ENCODE measurements at places on chromosomes 16 and 17. TPM values are rescaled to one million over a fixed set of nuclear protein-coding genes. Genes with fewer than 3 reads are reported as not detected.

DNA sequence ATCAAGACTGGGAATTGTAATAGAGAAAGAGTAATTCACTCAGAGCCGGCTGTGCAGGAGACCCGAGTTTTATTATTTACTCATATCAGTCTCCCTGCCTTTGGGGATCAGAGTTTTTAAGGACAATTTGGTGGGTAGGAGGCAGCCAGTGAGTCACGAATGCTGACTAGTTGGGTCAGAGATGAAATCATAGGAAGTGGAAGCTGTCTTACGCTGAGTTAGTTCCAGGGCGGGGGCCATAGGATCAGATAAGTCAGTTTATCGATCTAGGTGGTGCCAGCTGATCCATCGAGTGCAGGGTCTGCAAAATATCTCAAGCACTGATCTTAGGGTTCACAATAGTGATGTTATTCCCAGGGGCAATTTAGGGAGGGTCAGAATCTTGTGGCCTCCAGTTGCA is 20.2 kb upstream of the GUCY2D start:
- DNase-seq = no peak

Gene ADAD2
- 0.78 TPM for total RNA-seq

- no peak for DNase-seq
Measured at GRCh38 chr17:76501827-76502307, 644 bp upstream of the RHBDF2 start.

GRCh38 chr17:67372751-67373150 is 4.3 kb upstream of the PITPNC1 start:
- no peak for DNase-seq

Gene RSPRY1
- total RNA-seq = 49.8 TPM

Gene FOXF1
- not detected for total RNA-seq

- DNase-seq = peak; percentile 28
Measured at GRCh38 chr17:62648251-62648955, 20.9 kb downstream of the MRC2 start.

DNA sequence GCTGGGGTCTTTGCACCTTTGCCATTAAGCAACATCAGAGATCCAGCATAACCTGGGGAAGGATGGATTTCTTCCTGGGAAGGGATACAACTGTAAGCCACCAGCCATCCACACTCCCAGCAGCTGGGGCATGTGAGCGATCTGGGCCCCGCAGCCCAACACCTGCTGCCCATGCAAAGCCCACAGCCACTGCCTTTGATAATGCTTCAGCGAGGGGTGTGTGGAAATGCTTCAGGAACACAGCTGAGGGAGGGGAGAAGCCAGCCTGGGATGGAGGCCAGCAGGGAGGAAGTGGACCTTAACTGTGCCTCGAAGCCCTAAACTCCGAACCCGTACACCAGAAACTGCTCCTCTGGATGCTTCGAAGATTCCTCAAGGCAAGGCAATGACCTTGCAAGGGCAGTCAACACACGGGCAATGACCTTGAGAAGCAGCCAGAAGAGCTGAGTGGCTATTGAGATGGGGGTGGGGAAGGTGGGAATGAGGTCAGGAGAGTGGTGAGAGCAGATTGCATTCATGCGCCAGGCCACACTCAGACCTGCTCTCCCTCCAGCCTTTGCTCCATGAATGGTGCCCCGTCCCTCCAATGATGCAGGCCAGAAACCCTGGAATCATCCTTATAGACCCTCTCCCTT is 49.1 kb downstream of the KATNIP start:
- DNase-seq = peak; percentile 2

- DNase-seq = no peak
Measured at GRCh38 chr16:84298376-84298899, 3.8 kb downstream of the WFDC1 start.

- peak; percentile 94 for DNase-seq
Measured at GRCh38 chr17:40035162-40035559, 19.0 kb downstream of the MED24 start.

DNA sequence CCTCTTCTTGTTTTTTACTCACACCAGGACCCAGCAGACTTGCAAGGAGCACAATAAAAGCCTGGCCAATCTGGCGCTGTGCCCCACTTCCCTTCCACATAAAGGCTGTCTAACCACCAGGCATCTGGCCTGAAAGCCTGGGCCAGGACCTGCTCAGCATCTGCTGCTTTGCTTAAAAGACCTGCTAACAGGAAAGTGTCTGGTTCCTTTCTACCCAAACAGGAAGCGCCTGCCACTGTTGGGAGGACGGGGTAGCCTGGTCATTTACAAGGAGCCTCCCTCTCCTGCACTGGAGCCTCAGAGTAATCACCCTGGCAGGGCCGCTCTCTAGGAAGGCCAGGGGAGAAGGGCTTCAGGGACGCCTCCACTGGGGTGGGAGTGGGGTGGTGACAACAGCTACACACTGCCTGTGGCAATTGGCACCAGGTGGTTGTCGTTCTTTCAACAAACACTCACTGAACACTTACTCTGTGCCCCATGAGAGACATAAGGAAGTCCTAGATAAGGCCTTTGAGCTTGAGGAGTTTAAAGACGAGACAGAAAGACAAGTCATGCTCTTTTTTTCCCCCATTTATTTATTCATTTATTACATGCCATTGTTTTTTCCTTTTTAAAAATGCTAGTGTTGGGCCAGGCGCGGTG is 6.3 kb upstream of the MMP28 start:
- DNase-seq = no peak

GRCh38 chr16:56193951-56194726 is 2.9 kb downstream of the GNAO1 start:
- peak; percentile 93 for DNase-seq

Gene TMC7
- 1.6 TPM for total RNA-seq

GRCh38 chr17:18848501-18848900 is 9.4 kb upstream of the PRPSAP2 start:
- DNase-seq = no peak

DNA sequence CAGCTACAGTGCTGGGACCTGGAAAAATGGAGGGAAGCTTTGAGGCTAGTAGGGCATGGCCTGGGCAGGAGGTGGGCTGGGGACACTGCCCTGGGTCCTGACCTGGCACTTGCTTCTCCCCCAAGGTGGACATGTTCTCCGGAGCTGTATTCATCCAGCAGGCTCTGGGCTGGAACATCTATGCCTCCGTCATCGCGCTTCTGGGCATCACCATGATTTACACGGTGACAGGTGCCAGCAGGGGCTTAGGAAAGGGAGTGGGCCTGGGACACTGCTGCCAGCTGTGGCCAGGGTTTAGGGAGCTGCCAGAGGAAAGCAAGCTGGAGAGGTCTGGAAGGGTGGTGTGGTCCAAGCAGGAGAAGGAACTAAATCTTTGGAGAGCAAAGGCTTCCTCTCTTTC is 3.1 kb downstream of the SLC5A2 start:
- DNase-seq = no peak

DNA sequence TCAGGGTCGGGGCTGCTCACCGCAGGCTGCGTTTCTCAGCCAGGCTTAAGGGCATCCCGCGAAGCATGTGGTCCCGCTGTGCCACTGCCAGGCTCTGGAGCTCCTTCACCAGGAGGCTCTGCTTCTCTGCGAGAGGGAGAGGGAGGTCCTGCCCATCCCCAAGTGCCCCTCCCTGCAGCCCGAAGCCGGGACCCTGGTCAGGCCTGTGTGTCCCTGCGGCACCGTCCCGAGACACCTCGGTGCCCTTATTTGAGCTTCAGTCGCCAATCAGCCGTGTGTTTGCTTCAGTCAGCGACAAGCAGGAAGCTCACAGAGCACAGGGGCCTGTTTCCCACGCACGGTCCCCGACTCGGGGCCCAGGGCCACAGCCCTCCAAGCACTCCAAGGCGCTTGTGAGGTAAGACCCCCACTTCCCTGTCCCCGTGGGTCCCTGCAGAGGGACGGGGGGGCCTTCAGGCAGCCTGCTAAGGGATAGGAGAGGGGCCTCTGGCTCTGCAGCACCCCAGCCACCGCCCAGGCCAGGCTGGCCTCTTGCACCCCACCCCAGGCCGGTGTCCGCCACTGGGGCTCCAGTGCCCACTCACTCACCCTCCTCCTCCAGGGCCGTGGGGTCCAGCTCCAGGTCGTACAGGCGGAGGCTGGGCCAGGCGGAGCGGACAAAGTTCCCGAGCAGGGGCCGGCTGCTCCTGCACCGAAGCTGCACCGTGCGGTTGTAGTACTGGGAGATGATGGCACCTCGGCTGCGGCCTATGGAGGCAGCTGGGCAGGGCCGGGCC is 3.2 kb downstream of the TMC6 start:
- no peak for DNase-seq

Gene AGRP
- 1.1 TPM for total RNA-seq

GRCh38 chr16:85658504-85659326 is 30.0 kb downstream of the GINS2 start:
- DNase-seq = peak; percentile 44

Gene CFAP20
- total RNA-seq = 56.9 TPM

DNA sequence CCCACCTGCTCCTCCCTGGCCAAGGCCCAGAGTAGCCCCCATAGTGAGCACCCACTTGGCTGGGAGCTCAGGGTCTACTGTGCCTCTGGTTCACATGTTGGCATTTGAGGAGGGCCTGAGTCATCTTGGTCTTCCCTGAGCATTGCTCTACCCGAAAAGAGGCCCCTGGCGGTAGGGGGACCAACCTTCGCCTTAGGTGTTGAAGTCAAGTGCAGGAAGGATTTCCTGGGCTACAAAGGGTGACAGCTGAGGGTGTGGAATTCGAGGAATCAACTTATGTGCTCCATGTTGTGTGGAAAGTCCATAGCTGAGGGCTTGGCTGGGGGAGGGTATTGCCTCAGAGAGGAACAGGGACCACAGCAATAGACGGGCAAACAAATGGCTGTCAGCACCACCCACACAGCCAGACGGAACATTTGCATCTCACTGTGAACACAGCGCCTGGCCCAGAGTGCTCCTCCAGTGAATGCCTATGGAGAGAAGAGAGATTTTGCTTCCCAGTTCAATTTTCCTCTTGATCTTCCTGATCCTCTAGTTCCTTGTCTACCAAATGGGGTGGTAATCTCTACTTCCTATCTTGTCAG is 35.6 kb upstream of the NGFR start:
- DNase-seq = peak; percentile 70

DNA sequence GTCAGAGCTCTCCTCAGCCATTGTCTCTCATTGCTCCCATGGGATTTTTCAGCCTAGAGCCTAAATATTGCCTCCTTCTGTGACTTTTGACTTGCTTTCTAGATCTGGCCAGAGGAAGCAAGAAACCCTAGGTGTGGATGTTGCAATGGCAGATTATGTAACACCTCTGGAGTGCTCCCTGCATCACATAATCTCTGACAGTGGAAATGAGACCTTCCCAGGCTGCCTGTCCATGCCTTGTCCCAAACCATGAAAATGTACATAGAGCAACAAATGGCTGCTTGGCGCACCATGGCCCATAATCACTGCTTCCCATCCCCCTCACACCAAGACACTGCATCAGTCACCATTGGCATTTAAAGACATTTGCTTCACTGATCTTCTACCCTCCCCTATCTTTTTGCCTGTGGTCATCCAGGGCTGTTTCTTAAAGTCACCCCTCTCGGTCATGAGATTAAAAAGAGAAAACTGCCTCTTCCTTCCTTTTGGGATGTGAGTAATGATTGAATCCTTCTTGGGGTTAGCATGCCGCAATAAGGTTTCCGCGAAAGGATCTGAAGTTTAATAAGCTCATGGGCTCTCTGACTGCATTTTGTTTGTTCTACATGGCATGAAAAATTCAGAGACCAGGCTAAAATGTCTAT is 34.2 kb upstream of the CCL2 start:
- DNase-seq = no peak

DNA sequence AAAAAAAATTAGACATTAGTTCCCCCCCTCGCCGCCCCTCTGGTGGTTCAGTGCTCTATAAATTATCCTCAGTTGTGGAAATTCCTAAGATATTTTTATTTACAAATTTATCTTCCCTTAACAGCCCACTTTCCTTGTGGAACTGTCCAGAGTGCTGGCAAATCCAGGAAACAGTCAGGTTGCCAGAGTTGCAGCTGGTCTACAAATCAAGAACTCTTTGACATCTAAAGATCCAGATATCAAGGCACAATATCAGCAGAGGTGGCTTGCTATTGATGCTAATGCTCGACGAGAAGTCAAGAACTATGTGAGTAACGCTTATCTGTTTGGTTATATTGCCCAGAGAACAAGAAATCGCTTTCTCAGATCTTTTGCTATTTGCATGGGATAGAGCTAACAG is 2.9 kb downstream of the KPNB1 start:
- DNase-seq = no peak

- no peak for DNase-seq
Measured at GRCh38 chr17:55496094-55496881, 15.0 kb downstream of the SMIM36 start.

- peak; percentile 58 for DNase-seq
Measured at GRCh38 chr17:7856011-7856810, 1.1 kb downstream of the NAA38 start.

Gene PRAC2
- 40.8 TPM for total RNA-seq

DNA sequence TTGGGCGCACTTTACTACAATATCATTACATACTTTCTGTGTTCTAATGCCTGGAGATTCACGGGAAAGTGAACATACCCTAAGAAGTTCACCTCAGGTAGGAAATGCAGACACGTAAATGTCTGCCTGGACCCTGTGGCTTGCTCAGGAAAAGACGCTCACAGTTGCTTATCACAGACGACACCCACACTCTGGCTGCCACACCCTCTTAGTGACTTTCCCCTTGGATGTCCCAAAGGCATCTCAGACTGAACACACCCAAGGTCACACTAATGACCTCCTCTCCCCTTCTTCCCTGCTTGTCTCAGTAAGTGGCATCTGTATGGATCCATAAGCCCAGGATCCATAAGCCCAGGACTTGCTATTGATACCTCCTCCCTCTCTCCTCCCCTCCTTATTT is 32.6 kb downstream of the CDRT15 start:
- DNase-seq = no peak

GRCh38 chr17:44707755-44708400 is 587 bp upstream of the DBF4B start:
- no peak for DNase-seq

Gene ZFP3
- 0.96 TPM for total RNA-seq

Gene ITGAL
- total RNA-seq = 0.03 TPM

GRCh38 chr16:2811703-2812471 is 5.2 kb upstream of the PRSS21 start:
- peak; percentile 39 for DNase-seq

GRCh38 chr17:79803997-79804855 is 7.3 kb upstream of the CBX8 start:
- peak; percentile 73 for DNase-seq

- DNase-seq = no peak
Measured at GRCh38 chr16:72508191-72508590, 336.2 kb upstream of the PMFBP1 start.
